Right hindlimb (tissue), 1 donor: ENCODE measurements at places on chromosomes 13 and 19.

- DNase-seq = peak; percentile 37
These were observed 95.3 kb upstream of the SLC15A1 start for GRCh38 chr13:98847780-98848179.

- no peak for DNase-seq
These were observed 513 bp downstream of the MIER2 start for GRCh38 chr19:343941-344624.

GRCh38 chr13:37357548-37357947 lies 241.0 kb downstream of the POSTN start:
- no peak for DNase-seq

DNA sequence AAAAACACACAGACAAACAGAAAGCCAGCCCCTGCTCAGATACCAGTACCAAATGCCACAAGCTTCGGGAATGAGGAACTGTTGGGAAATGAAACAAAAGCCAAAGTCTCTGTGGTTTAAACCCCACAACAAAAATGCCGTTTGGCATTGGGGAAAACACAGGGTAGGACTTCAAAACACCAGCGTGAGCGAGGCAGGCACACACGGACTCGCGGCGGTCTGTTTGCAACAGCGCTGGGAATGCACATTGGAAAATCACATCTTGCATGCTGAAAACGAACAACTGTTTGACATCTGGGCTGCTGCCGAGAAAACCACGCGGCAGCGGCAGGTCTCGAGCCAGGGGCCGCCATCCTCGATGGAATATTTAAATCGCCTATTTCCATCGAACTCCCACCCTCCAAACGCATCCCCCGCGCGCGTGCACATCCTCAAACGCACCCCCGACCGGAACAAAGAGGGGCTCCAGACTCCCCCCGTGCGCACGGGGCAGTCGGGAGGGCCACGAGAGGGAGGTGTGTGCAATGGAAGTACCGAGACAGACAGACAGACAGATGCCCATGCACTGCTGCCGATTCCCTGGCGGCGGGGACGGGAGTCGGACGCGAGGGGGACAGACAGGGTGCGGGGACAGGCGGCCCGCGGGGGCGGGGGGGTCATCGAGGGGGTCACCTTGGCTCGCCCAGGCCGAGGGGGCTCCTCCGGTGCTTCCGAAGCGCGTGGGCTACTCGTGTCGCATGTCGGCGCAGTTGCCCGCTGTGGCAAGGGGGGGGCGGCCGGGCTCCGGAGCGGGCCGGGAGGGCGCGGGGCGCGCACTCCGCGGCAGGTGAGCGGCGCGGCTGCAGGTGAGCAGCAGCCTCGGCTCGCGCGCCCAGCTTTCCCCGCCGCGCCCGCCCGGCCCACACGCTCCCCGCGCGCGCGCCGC lies at the start of gene GPR12:
TSS of gene GPR12 (minus strand) at position 880 of the 925 bp plus-strand sequence. CDS start 959 bp downstream, outside the sequence.
- DNase-seq = peak; percentile 37

DNA sequence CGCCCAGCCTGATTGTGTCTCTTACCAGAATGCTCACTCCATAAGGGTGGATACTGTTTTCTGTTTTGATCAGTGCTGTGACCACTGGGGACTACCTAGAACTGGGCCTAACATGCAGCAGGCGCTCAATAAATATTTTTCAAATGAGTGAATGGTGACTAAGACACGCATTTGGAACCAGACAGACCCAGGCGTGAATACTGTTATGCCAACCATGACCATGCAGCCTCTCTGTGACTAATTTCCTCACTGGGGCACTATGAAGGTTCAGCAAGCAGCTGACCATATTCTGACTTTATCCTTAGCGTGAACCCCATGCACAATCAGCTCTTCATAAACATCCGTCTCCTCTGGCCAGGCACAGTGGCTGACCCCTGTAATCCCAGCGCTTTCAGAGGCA lies 13.0 kb upstream of the SPC24 start:
- no peak for DNase-seq

GRCh38 chr13:45833663-45834375 lies 17.7 kb downstream of the SIAH3 start:
- peak; percentile 47 for DNase-seq

- no peak for DNase-seq
These were observed 9.1 kb upstream of the SPACA7 start for GRCh38 chr13:112366907-112367646.
